ENCODE measurements at places on chromosomes 7 and 10.

DNA sequence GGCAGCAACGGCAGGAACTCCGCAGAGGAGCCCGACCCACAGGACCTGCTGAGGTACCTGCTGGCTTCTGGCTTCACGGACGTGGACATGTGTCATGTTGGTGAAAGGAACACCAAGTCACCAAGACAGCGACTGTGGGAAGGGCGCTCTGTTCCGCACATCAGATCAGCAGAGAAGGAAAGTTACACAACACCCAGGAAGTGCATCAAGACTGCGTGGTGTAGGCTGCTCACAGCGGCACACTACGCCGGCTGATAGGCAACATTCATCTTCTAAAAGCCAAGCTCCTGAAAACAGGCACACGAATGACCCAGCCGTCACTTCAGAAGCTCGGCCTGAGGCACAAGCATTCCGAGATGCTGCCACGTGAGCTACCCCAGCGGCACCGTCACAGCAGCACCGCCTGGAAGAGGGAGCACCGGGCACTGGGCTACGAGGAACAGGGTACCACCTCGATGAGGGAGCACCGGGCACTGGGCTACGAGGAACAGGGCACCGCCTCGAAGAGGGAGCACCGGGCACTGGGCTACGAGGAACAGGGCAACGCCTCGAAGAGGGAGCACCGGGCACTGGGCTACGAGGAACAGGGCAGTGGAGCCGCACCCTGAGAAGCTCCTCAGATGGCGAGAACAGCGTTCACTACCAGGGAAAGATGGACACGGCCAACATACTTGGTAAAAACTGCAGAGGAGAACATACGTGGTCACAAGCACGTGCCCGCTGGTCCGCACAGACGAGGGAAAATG, 86.7 kb downstream of the MAD1L1 start:
- no peak for DNase-seq

DNA sequence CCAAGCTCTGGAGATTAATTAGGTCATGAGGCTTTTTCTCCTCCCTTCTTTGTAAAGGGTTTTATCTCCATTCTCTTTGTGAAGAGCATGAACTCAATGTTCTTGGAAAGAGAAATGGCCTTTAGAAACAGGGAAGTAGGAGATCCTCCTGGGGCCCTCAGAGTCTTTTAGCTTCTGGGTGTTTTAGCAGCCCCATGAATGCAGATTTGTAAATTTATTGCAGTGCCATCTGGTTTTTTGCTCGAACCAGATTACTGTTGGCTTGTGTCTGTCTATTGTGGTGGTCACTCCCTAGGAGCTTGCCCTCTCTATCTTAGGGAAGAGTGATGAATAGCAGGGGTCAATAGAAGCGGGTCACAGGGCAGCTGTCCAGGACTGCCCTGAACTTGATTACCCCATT, 110.6 kb downstream of the BTRC start:
- DNase-seq: no peak

- DNase-seq: no peak
These were observed 64.7 kb upstream of the ITGB1 start for GRCh38 chr10:33022691-33023090.

DNA sequence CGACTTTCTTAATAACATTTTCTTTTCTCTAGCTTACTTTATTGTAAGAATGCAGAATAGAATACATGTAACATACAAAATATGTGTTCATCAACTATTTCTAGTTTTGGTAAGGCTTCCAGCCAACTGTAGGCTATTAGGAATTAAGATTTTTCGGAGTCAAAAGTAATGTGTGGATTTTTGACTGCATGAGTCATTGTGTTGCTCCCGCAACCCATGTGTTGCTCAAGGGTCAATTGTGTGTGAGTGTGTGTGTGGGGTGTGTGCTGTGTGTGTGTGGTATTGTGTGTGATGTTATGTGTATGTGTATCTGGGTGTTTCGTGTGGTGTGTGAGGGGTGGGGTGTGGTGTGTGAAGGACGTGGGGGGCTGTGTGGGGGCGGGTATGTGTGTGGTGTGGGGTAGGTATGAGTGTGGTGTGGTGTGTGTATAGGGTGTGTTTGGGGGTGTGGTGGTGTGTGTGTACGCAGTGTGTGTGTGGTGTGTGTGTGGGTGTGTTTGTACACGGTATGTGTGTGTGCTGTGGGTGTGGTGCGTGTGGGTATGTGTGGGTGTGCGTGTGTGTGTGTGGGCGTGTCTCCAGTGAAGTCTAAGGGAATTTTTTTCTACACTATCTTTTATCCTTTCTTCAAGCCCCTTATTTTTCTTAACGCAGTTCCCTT, 60.5 kb downstream of the RSU1 start:
- DNase-seq: no peak

DNA sequence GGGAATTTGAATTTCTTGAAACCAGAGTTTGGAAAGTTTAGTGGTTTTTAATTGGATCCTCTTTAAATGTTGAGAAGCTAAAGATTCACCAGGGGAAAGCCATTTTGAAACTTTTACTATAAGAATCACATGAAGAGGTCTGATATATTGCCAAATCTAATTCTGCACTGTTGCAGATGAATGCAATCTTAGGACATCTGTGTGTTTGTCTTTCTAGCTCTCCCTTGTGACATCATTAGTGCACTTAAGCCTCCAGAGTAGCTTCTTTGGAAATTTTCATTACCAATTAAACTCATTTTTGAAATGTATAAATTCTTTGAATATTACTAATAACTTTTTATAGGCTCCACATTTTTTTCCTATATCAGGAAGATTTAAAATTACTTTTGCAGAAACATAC, 160.2 kb downstream of the BICC1 start:
- no peak for DNase-seq

DNA sequence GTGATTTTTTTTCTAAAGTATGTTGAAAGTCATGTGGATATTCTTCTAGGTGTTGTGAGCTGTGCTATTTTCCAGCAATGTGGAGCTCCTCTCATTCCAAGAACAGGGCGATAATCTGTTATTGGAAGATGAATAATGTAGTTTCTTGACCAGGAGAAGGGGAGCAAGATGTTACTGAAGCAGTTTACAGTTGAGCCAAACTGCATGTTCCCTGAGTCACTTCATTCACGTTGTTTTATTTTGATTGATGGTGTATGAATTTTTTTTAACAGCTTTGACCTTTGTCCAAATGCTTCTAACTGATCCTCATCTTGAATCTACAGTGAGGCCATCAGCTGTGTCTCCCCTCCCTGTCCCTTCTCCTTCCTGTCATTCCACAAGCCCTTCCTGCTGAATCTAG, 277.1 kb upstream of the KLF6 start:
- DNase-seq: no peak

DNA sequence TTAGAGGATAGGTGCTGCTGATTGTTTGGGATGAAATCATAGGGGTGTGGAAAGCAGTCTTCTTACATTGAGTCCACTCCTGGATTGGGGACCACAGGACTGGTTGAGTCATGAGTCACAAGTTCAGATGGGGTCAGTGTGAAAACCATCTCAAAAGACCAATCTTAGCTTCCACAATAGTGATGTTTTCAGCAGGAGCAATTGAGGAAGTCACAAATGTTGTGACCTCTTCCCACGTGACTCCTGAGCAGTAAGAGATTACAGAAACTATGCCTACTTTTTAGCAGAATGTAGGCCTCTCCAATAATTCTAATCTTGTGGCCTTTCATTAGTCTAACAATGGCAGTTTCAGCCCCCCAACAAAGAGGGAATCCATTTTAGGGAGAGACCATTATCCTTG, 256.9 kb upstream of the CDC14C start:
- no peak for DNase-seq

DNA sequence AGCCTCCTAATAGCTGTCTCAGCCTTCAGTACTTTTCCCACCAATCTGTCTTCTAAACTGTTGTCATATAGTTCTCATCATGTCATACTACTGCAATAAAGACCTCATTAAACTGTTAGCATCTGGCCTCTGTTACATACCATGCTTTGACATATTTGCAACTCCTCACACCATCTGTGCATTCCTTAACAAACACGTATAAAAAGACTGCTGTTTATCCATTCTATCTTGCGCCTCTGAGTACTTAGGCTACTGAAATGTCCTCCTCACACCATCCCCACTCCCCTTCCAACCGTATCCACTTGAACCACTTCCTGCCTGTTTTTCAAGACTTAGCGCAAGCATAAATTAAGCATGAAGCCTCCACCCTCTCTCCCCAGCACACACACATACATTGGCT, 41.6 kb downstream of the SLC16A9 start:
- DNase-seq: no peak

DNA sequence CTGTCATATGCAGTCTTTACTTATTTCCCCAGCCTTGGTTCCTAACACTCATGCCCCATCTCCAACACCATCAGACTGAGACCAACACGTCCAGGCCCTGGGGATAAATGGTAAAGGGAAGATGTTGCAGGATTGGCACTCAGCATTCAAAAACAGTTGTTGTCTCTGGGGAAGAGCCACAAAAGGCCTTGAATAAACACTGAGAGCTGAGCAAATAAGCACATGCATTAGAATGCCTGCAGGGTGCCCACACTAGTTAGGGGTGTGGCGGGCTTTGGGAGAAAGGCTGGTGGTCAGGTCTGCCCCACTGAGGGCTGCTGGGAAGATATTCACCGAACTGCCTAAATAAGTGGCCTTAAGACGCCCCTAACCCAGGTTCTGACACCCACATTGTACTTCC, 391.0 kb downstream of the GFRA1 start:
- no peak for DNase-seq

- DNase-seq: no peak
These were observed 141.4 kb downstream of the HERPUD2 start for GRCh38 chr7:35553519-35553918.

- DNase-seq: no peak
These were observed 412 bp upstream of the PPIA start for GRCh38 chr7:44796034-44796503.

DNA sequence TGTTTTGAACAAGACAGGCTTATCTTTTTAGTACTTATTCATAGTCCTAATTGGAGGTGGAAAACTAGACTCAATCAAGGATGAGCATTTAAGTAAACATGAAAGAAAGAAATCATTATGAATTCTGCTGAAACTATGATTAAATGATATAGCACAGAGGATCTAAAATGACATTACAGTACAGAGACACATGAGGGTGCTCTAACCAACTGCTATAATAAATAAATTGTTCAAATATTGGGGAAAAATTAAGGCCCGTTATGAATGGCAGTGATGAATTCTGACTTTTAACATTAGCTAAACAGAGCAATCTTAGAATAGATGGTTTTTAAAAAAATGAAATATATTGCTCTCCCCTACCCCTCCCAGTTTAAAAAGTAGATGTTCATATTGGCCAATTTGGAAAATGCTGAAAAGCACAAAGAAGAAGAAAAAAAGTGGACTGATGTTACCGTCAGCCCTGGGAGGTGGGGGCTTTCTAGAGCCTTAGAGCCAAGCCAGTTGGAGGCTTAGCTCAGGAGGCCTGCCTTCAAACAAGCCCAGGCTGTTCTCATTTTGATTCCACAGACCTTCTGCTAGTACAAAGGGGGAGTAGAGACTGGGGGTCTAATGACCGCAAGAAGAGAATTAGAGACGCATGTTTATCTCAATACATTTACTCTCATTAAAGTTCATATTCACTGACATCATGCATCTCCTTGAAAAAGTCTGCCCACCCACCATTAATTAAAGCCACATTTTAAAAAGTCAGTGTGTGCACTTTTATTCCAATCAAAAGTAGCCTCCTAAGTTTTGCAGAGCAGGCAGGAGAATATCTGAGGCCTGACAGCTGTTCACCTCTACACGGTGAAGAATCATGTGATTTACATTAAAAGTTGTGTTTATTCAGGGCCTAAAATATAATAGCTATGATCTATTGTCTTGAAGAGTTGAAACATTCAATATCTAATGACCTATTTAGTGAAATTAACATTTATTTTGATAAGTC, 10.0 kb downstream of the WNT2 start:
- no peak for DNase-seq

DNA sequence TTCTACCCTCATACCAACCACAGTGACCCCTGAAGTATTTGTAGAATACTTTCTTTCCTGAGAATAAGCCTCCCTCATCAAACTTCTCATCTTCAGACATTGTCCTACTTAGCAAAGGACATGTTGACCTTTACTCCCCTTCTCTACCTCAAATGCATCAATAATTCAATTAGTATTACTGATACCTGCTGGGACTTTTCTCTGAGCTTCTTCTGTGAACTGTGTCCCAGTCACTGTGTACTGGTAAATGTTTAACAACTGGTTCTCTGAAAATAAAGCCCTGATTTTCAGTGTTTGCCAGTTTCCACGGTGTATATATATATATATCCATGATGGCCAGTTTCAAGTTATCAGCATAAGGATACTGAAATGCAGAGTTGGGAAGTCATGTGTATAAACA, 12.2 kb downstream of the PANK1 start:
- no peak for DNase-seq

DNA sequence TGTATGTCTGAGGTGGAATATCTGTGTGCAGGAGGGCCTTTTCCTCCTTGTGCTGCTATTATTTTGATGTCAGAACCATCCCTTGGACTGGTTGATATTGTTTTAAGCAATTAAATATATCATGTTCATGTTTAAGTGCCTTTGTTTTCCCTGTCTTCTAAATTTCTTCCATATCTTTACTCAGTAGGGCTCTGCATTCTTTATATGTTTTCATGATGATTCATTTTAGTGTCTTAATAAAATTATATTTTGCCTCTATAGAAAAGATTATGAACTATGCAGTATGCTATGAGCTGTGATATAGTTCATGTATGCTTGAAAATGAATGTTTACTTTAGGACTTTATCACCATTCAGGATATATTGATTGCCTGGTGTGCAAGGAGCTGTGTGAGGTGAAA, 34.8 kb downstream of the AHR start:
- no peak for DNase-seq

GRCh38 chr10:57785068-57785467, 482.6 kb downstream of the IPMK start:
- DNase-seq: no peak

DNA sequence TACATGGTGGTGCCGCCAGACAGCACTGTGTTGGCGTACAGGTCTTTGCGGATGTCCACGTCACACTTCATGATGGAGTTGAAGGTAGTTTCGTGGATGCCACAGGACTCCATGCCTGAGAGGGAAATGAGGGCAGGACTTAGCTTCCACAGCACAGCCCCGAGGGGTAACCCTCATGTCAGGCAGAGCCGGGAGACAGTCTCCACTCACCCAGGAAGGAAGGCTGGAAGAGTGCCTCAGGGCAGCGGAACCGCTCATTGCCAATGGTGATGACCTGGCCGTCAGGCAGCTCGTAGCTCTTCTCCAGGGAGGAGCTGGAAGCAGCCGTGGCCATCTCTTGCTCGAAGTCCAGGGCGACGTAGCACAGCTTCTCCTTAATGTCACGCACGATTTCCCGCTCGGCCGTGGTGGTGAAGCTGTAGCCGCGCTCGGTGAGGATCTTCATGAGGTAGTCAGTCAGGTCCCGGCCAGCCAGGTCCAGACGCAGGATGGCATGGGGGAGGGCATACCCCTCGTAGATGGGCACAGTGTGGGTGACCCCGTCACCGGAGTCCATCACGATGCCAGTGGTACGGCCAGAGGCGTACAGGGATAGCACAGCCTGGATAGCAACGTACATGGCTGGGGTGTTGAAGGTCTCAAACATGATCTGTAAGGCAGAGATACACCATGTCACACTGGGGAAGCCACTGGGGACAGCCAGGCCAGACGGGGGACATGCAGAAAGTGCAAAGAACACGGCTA, 104.6 kb upstream of the TNRC18 start:
- no peak for DNase-seq

Data from stimulated activated CD8-positive, alpha-beta memory T cell treated with anti-CD3 and anti-CD28 coated beads, Interleukin-15, amount 100 ng/mL, for 1 hour (primary cell).